ENCODE measurements at places on chromosomes 16 and 17. TPM values are rescaled to one million over a fixed set of nuclear protein-coding genes. Genes with fewer than 3 reads are reported as not detected.
A peak's percentile ranks its signal among the peaks of the same experiment; 100 is the strongest.

DNA sequence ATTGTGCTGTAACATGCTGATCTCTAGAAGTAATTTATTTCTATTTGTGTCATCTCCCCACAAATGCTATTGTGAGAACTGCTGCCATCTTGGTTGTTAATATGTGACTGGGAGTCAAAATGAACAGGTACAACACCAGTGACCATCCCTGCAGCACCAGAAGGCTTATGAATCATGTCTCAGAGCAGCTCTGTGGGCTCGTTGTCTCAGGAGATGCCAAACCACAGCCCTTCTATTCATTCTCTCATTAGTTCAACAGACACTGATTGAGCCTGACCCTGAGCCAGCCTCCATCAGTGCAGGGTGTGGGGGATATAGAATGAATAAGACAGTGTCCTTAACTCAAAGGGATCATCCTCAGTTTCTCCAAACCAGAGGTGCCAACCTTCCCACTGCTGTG lies 92.5 kb downstream of the UTP18 start:
- H3K4me3 ChIP-seq: no peak overlapping the region
- DNase-seq: no peak
- H3K27me3 ChIP-seq: peaks cover 19% of the 10 kb centered on the region
- H3K4me1 ChIP-seq: no peaks in the 10 kb centered on the region
- no peaks in the 10 kb centered on the region for H3K36me3 ChIP-seq

DNA sequence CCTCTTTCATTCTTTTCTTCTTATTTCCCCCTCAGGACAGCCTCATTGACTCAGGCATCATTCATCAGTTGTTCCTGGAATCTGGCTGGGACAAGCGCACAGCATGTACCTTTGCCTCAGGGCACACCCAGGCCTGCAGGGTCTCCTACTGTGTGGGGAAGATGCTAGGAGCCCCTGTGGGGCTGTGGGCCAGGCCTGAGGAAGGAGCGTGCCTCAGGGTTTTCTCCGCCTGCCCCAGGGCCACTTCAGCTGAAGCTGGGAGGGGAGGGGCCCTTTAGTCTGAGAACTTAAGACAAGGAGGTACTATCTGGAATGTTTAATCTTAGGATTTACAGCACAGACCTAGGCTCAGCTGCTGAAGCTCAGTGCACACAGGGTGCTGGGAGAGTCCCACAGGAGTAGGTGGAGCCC lies 7.9 kb downstream of the ELMO3 start:
- DNase-seq: no peak
- no peak overlapping the region for H3K4me3 ChIP-seq
- H3K27ac ChIP-seq: no peak overlapping the region
- no peaks in the 10 kb centered on the region for H3K27me3 ChIP-seq
- H3K4me1 ChIP-seq: no peaks in the 10 kb centered on the region
- peaks cover 7% of the 10 kb centered on the region for H3K36me3 ChIP-seq

GRCh38 chr17:79461041-79461440 lies 149.8 kb downstream of the RBFOX3 start:
- no peaks in the 10 kb centered on the region for H3K36me3 ChIP-seq
- H3K4me3 ChIP-seq: no peak overlapping the region
- no peaks in the 10 kb centered on the region for H3K4me1 ChIP-seq
- no peak for DNase-seq
- no peaks in the 10 kb centered on the region for H3K27me3 ChIP-seq
- no peak overlapping the region for H3K27ac ChIP-seq

DNA sequence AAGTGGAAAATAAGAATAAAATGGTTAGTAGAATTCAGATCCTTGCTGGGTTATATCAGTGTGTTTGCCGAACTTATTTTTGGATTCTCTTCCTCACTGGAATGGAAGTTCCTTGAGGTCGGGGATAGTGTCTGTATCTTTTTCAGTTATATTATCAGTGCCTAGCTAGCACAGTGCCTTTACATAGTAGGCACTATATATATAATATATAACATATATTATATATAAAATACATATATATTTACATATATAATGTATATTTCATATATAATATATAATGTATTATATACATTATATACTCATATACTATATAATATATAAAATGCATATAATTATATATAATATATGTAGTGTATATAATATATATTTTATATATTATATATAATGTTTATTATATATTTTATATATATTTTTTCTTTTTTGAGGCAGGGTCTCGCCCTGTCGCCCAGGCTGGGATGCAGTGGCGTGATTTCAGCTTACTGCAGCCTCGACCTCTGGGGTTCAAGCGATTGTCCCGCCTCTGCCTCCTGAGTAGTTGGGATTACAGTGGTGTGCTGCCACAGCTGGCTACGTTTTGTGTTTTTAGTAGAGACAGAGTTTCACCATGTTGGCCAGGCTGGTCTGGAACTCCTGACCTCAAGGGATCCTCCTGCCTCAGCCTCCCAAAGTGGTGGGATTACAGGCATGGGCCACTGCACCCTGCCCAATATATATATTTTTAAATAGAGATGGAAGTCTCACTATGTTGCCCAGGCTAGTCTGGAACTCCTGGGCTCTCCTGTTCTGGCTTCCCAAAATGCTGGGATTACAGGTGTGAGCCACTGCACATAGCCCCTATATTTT lies 3.2 kb downstream of the NFATC3 start:
- DNase-seq: no peak
- peaks cover 45% of the 10 kb centered on the region for H3K4me1 ChIP-seq
- peak overlapping the region; percentile 86 for H3K27ac ChIP-seq
- no peaks in the 10 kb centered on the region for H3K27me3 ChIP-seq
- H3K4me3 ChIP-seq: peak overlapping the region; percentile 88

DNA sequence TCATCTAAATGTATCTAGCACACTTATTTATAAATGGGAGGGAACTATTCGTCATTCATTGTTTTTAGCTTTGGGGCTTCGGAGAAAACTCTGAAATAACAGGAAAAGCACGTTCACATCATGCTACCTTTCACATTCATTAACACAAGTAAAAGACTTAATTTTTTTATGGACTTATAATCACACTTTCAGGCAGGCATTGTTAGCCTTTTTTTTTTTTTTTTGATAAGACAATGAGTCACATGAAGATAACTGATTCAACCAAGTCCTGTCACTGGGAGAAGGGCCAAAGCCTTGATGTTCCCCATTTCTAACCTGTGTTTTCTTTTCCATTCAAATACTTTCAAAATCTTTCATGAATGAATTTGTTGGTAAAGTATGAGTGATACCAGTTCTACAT lies 631.3 kb upstream of the CA10 start:
- H3K27ac ChIP-seq: no peak overlapping the region
- no peaks in the 10 kb centered on the region for H3K36me3 ChIP-seq
- no peak for DNase-seq

- no peak overlapping the region for H3K27ac ChIP-seq
- peaks cover 19% of the 10 kb centered on the region for H3K27me3 ChIP-seq
- no peaks in the 10 kb centered on the region for H3K4me1 ChIP-seq
- H3K4me3 ChIP-seq: no peak overlapping the region
Measured at GRCh38 chr16:27925612-27926011, 137.9 kb downstream of the GSG1L start.

DNA sequence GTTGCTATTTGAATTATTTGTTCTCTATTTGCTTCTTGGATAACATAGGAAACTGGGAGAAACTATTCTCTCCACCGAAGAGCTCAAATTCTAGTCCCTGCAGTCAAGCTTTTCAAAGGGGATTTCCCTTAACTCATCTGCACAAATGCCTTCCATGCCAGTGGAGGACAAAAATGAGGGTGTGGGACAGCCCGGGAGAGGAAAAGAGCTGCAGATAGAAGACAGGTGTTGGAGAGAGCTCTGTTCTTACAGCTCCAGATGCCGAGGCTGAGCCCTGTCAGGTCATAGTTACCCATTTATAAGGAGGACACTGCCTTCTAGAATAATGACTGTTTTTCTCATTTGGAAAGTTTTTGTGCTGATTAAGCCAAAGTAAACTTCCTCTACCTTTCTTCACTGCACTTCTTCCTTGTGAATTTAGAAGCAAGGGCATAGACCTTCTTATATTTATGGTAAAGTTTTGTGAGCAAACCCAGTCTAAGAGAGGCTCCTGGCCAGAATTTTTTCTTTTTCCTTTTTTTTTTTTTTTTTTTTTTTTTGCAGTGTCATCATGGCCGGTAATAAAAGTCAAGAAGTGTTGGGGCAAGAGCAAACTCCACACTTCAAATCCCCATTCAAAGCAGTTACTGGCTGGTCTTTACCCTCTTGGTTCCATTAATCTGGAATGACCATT lies 177.2 kb downstream of the ABCC12 start:
- H3K4me1 ChIP-seq: no peaks in the 10 kb centered on the region
- H3K4me3 ChIP-seq: no peak overlapping the region
- no peak for DNase-seq

DNA sequence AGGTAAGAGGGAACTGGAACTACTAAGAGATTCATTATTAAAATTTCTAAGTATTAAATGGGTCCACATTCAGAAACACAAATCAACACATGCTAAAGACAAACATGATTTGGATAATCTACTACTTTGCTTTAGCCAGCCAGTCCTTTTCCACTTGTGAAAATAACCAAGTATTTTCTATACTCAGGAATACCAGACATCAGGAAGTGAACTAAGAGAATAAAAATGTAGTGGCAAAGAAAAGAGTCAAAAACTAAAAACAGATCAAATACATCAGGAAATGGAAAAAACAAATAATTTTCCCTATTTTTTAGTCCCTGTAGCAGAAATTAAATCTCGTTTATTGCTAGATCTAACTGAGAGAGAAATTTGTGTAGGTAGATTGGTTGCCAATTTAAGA lies 78.0 kb downstream of the MYO1D start:
- H3K27me3 ChIP-seq: peaks cover 4% of the 10 kb centered on the region
- no peak for DNase-seq
- H3K4me3 ChIP-seq: no peak overlapping the region
- H3K4me1 ChIP-seq: no peaks in the 10 kb centered on the region

GRCh38 chr17:32318071-32318470 lies 23.9 kb downstream of the C17orf75 start:
- no peak overlapping the region for H3K27ac ChIP-seq
- no peaks in the 10 kb centered on the region for H3K36me3 ChIP-seq
- peaks cover 3% of the 10 kb centered on the region for H3K4me1 ChIP-seq
- no peak overlapping the region for H3K4me3 ChIP-seq
- peaks cover 12% of the 10 kb centered on the region for H3K27me3 ChIP-seq

DNA sequence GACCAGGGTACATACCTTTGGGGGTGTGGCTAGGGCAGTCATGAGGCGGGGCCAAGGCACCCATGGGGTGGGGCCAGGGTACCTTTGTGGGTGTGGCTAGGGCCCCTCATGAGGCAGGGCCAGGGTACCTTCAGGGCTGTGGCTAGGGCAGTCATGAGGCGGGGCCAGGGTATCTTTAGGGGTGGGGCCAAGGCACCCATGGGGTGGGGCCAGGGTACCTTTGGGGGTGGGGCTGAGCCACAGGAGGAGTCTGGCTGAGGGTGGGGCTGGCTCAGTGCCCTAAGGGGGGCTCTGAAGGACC lies 3.5 kb downstream of the GNG13 start:
- no peak overlapping the region for H3K27ac ChIP-seq
- peaks cover 22% of the 10 kb centered on the region for H3K36me3 ChIP-seq
- DNase-seq: peak; percentile 39
- peaks cover 2% of the 10 kb centered on the region for H3K27me3 ChIP-seq
- no peak overlapping the region for H3K4me3 ChIP-seq
- H3K4me1 ChIP-seq: peaks cover 2% of the 10 kb centered on the region

GRCh38 chr16:53626811-53627210 lies 76.8 kb downstream of the RPGRIP1L start:
- no peaks in the 10 kb centered on the region for H3K4me1 ChIP-seq
- DNase-seq: no peak
- H3K4me3 ChIP-seq: no peak overlapping the region
- no peaks in the 10 kb centered on the region for H3K27me3 ChIP-seq
- H3K36me3 ChIP-seq: no peaks in the 10 kb centered on the region

- no peaks in the 10 kb centered on the region for H3K27me3 ChIP-seq
- H3K4me1 ChIP-seq: peaks cover 16% of the 10 kb centered on the region
- peaks cover 48% of the 10 kb centered on the region for H3K36me3 ChIP-seq
- DNase-seq: no peak
Measured at GRCh38 chr17:50696365-50696879, 11.3 kb downstream of the ANKRD40 start.

DNA sequence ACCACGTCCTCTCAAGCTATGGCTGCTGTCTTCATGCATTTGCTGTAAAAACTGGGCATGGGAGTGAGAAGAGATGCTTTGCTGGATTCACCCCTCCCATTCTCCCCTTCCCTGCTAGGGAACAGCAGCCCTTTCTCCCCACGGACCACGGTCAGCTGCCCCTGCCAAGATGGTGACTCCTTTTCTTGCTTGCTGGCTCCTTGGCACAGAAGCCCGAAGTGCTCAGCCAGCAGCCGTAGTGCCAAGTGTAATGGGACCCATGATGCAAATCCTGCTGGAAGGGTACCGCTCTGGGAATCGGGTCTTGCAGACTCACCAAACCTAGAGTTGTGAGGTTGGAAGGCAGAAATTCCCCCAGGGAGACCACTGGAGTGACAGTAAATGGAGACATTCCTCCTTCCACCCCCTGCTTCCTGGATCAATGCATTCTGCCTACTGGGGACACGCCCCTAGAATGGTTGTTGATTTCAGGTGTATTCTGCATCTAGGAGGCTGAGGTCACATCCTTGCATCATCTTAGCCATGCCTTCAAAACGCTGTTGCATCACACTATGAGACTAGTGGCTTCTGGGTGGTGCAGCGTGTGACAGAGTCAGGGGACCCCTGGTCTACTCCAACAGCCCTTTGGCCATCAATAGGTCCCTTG lies 63.0 kb upstream of the CBX4 start:
- H3K4me3 ChIP-seq: no peak overlapping the region
- peaks cover 8% of the 10 kb centered on the region for H3K27me3 ChIP-seq
- no peaks in the 10 kb centered on the region for H3K4me1 ChIP-seq
- DNase-seq: no peak

DNA sequence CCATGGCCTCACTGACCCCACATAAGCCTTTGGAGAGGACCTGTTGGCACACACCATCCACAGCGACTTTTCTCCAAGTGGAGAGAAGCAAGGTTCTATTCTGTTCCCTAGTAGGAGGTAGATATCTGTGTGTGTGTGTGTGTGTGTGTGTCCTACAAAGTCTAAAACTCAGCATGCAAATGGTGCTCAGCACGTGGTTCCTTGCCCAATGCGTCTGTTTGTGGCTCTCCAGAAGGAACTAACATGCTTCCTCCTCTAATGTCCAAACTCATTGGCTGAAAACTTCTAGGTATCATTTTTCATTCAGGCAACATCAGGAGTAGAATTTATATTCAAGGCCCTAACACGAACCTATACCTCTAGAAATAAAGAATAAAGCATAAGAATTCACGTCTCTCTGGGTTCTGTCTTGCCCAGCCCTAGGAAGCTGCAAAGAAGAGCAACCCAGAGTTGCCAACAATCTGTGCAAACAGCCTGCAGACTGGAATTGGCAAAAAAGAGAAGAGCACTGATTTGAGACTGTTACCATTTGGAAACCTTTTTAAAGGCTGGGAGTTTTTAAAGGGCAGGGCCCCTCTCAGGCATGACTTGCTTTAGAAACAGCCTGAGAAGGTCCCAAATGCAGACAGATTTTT lies 25.5 kb downstream of the MAP3K14 start:
- peaks cover 54% of the 10 kb centered on the region for H3K4me1 ChIP-seq
- no peaks in the 10 kb centered on the region for H3K27me3 ChIP-seq
- H3K36me3 ChIP-seq: peaks cover 53% of the 10 kb centered on the region
- H3K27ac ChIP-seq: peak overlapping the region; percentile 75

- no peak overlapping the region for H3K27ac ChIP-seq
- H3K27me3 ChIP-seq: no peaks in the 10 kb centered on the region
- no peak overlapping the region for H3K4me3 ChIP-seq
- no peak for DNase-seq
- peaks cover 13% of the 10 kb centered on the region for H3K36me3 ChIP-seq
Measured at GRCh38 chr17:50364715-50365114, 8.3 kb downstream of the MRPL27 start.

Gene GCGR
- total RNA-seq: not detected

Gene KRTAP4-9
- total RNA-seq: not detected

Gene MRM1
- 27.4 TPM for total RNA-seq

Gene HCRT
- not detected for total RNA-seq

Gene CCL16
- not detected for total RNA-seq

Gene TNFSF13
- 6.9 TPM for total RNA-seq

Gene CDH1
- 0.16 TPM for total RNA-seq

Gene MBTPS1
- 31.7 TPM for total RNA-seq
